Kidney glomerular epithelial cell (primary cell): ENCODE measurements at places on chromosomes 11 and 22.

- no peak for DNase-seq
Observed at GRCh38 chr11:111091321-111091938, 154.1 kb upstream of the POU2AF2 start.

GRCh38 chr22:27662359-27663301 is 138.9 kb downstream of the MN1 start:
- no peak for DNase-seq

DNA sequence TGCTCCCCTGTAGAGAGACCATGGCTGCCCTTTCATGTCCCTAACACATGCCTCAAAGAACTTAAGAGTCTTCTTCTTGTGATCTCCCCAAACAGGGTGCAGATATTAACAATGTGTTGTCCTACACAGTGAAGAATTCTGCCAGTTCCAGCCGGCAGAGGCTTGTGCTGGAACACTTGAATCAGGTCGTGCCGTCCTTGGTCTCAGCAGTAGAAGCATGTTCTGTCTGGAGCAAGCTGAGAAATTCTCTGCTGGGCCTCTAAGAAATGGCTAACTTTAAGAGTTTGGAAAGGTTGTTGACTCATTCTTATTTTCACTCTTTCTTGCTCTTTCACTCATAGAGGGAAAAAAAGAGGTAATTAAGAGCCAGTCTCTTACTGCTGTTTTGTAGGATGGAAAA is 71.1 kb upstream of the SLC25A18 start:
- no peak for DNase-seq

GRCh38 chr11:24623121-24623520 is 126.3 kb downstream of the LUZP2 start:
- no peak for DNase-seq

- DNase-seq: no peak
Observed at GRCh38 chr11:96215826-96216225, 127.2 kb downstream of the MAML2 start.

GRCh38 chr22:32335471-32335870 is 22.2 kb upstream of the RFPL3 start:
- DNase-seq: no peak

GRCh38 chr11:1644601-1645356 is 15.2 kb downstream of the KRTAP5-5 start:
- no peak for DNase-seq

DNA sequence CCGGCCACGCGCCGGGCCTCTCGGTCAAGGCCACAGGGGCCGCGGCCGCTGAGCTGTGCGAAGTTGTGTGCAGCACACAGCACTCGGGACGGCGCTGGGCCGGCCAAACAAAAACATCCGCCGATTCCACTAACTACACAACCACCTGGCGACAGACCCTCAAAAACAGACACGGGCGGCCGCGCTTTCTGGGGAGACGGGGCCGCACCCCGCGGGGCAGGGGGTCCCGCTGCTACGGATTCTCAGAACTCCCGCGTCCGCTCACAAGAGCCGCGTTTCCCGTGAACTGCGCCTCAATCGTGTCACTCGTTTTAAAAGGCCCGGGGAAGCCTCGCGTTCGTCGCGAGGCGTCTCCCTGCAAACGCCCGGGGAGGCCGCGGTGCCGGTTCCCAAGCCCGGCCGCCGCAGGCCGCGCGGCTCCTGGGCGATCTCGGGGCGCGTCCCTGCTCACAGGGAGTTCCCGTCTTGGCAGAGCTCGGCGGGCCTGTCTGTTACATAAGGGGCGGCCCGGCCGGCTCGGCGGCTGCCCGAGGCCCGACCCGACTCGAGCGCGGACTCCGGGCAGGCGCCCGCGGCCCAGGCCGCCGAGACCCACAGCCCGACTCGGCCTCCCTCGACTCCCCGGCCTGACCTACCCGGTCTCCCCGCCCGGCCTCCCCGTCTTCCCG is 936 bp downstream of the BRD1 start:
- no peak for DNase-seq

DNA sequence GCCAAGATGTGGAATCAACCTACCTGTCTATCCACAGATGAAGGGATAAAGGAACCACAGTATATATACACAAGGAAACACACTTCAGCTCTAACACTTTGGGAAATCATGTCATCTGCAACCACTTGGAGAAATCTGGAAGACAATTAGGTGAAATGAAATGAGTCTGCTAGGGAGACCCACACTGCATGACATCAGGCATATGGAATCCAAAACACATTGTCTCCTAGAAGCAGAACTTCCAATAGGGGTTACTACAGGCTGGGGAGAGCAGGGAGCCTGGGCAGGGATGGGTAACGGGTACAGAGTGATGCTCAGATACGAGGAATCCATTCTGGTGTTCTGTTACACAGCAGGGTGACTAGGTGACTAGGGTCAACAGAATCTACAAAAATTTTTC is 18.3 kb downstream of the RGL4 start:
- peak; percentile 1 for DNase-seq
